ENCODE measurements at places on chromosomes 4 and X.

DNA sequence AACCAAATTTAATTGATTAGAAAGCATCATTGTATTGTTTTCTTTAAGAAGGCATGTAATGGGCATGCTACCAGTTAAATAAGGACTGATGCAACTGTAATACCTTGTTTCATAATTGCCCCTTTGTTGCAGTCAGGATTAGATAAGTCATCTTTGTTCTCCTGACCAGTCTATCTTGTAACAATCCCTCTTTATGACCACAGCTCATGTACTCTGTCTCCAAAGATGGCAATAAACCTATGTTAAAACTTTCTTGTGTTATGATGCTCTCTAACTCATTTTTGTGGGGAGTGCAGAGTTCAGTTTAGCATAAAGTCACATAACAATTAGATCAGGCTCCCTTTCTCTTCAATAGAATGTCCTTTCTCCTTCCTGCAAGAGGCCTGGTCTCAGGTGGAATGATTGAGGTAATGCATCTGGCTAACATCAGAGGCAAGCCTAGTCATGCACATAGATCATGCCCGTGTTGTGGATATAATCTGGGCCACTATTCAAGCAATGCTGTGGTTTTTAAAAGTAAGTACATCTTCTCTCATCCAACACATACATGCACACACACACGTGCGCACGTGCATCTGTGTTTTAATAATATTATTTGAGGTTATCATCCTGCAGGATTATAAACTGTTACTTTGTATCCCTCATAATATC lies 45.6 kb downstream of the TMEM154 start:
- no peak for DNase-seq

DNA sequence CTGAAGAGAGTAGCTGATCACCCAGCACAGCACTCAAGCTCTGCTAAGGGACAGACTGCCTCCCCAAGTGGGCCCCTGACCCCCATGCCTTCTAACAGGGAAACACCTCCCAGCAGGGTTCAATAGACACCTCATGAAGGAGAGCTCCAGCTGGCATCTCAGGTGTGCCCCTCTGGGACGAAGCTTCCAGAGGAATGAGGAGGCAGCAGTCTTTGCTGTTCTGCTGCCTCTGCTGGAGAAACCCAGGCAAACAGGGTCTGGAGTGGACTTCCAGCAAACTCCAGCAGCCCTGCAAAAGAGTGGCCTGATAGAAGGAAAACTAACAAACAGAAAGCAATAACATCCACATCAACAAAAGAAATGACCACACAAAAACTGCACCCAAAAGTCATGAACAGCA lies 412.8 kb downstream of the PRDM5 start:
- DNase-seq = no peak

DNA sequence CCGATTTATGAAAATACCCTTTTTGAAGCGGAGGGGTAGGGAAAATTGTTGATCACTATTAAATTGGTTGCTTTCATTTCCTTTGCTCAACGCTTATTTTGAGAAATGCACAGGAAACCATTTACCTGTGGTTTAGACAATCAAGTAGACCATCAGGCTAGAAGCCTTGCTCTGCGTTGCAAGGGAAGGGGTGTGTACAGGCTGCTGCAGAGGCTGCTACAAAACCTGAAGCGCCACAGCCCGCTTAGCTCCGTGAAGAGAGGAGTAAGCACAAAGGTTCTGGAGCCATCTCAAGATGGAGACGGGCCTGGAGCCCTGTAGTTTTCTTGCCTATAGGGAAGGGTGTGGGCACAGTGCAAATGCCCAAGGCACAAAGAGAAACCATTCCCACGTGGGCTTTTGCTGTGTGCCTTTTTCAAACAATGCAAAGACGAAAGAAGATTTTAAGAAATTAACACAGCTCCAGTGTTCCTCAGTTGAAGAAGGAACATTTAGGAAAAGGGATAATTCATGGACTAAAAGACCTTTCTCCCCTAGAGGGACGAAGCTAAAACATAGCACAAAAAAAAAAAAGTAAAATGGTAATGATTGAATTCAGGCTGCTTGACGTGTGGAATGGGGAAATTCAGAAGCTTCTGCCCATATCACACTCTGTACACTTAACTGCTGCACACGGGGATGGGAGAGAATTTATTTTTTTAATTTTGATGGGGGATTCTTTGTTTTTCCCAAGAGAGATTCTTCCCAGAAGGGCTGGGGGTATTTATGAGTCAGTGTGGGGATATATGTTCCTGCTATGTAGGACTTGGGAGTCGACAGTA lies 3.5 kb downstream of the TMSB4X start:
- peak; percentile 67 for DNase-seq

DNA sequence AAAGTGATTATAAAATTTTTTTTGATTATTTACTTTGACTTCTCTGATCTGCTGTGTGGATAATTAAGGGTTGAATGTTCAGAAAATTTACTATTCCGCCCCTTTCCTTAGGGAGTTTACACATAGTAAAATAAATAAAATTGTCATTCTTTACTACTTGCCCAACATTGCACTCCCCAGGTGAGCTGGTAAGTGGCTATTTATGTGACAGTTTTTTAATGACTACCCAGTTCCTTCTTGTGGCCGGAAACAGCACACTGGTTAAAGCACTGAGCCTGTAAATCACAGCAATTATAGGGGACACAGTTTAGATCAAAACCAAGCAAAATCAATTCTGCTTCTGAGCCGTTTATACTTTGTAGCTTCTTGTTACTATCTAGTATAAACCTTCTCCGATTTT lies 158.1 kb downstream of the FHIP1A start:
- no peak for DNase-seq

GRCh38 chr4:98242538-98242937 lies 18.6 kb upstream of the RAP1GDS1 start:
- no peak for DNase-seq

GRCh38 chr4:157363360-157363759 lies 142.8 kb downstream of the GRIA2 start:
- DNase-seq = no peak

GRCh38 chr4:117847849-117848248 lies 186.4 kb upstream of the NDST3 start:
- no peak for DNase-seq

- DNase-seq = no peak
These were observed 907 bp downstream of the LHFPL1 start for GRCh38 chrX:112678831-112679230.

- DNase-seq = no peak
These were observed 191.4 kb downstream of the PPP3CA start for GRCh38 chr4:101155945-101156344.

DNA sequence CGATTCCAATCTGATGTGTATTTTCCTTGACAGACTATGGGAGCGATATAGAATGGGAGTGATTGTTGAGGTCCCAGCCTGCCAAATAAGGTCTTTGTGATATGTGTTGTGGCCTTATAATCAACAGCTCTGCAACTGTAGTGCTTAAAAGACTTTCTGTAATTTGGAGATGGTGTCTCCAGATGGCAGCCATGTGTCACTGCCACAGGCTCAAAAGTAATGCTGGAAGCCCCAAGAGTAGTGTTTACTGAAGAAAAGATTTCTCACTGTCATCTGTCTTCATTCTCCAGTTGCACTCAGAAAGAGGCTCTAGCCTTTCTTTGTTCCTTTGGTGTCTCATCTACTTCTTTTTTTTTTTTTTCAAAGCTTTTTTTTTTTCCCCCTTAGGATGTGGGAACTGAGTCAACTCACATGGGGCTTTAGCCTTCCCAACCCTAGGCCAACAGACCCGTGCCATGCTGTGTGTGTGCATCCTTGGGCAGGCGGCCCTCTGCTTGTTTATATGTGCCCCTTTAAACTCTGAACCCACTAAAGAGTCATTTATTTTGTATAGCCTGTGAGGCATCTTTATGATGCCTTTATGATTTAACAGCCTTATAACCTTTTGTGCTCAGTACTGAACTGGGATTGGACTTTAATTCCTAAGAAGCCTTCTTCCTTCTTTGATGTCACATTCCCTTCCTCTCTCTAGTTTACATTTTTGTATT lies 15.6 kb downstream of the SRPX2 start:
- DNase-seq = no peak

GRCh38 chr4:65019775-65020174 lies 610.5 kb upstream of the TECRL start:
- DNase-seq = no peak

DNA sequence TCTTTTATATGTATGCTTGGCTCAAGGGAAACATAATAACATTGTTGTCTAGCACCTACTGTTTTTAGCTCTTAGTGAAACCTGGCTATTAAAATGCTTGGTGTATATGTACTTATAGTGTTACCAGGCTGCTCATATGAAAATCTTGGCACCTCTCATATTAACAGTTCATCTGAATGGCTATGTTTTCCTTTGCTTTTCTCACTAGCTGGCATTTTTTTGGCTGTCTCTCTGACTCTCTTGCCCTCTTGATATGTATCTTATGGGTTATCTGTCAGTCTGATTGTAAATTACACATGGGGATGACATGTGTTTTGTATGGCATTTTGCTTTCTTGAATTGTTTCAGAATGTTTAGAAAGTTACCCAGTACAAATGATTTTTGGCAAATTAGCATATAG lies 158.0 kb downstream of the ARHGAP24 start:
- DNase-seq = no peak

DNA sequence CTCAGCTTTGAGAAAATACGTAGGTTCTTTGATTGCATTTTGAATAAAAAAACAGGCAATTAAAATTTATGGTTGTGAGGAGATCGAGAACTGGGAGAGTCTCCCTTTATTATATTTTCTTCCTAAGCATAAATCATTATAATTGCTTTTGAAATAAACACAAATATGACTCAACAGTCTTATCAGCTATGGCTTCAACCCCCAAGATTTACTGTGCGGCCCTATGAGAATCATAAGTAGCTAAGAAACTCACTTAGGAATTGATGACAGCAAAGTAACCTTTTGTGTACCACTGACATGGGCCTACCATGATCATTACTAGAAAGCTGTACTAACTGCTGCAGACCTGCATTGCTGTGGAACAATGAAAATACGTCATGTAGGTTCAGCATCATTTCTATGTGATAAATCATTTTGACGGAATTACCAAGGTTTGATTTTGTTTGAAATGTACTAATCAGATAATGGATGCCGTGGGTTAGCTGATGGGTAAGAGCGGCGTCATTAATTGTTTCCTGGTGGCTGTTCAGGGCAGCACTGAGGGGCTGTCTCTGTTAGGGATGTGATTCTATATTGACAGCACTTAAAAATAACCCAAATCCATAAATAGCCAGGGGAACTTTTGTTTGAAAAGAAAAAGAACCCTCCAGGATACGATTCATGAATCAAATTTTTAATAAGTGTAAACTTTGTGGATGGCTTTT lies 51.5 kb upstream of the GPRIN3 start:
- no peak for DNase-seq

DNA sequence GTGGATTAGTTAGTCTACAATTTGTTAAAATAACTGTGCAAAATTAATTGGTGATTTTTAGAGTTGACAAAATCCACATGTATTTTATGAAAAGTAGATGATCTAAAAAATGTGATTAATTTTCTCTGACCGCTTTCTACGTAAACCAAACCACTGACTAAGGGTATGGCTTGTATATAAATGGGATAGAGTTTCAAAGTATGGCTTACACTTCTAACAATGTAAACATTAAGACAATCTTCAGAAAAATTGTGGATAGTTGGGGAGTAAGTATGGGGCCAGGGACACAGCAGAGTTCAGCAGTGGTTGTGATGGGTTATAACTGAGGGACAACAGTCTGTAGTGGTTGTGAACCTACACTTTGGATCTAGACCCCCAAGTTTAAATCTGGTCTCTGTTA lies 39.8 kb downstream of the GABRA4 start:
- DNase-seq = no peak

DNA sequence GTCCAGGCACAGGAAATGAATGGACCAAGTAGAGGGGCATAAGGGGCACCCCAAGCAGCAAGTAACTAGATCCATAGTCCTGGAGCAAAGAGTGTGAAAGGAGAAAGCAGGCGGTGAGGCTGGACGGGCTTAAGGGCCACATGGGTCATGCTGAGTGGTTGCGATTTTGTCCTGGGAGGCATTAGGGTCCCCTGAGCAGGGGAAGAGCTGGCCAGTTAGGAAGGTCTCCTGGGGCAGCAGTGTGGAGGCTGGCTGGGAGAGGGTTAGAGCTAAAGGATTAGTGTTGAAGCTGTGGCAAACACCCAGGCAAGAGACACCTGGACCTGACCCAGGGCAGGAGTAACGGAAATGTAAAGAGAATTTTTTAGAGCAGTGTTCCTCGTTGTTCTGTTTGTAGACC lies 26.5 kb downstream of the MYOZ2 start:
- no peak for DNase-seq

- no peak for DNase-seq
These were observed 70.3 kb upstream of the EMCN start for GRCh38 chr4:100588076-100588475.

GRCh38 chr4:113977526-113977855 lies 2.0 kb downstream of the ARSJ start:
- no peak for DNase-seq

DNA sequence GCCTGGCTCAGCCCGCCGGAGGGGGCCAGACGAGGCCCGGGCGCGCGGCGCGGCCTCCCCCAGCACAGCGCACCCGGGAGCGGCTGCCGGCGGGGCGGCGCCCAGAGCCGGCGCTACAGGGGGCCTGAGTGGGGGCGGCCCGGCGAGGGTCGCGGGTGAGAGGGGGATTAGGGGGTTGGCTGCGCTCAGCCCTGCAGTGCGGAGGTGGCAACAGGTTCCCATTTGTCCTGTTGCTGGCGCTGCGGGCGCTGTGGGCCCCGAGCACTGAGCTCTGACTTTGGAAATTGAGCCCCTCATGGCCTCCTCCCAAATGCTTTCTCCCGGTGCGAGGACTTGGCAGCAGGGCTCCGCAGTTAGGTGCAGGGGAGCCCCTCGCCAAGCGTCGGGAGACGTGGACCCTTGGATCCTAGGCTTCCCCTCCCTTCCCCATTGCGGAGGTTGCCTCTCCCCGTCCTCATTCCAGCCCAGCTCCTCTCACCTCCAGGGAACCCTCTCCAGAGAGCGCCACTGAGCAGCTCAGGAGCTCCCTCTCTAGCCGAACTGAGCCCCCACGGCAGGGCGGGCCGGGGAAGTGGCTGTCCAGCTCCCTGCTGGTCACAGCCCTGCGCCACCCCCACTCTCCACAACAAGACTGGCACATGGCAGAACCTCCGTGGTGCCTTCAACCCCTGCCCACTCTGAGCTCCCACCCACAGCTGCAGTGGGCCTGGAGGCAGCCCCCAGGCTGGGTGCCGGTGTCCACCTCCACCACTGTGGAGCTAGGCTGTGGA lies 2.5 kb upstream of the DUSP9 start:
- no peak for DNase-seq

DNA sequence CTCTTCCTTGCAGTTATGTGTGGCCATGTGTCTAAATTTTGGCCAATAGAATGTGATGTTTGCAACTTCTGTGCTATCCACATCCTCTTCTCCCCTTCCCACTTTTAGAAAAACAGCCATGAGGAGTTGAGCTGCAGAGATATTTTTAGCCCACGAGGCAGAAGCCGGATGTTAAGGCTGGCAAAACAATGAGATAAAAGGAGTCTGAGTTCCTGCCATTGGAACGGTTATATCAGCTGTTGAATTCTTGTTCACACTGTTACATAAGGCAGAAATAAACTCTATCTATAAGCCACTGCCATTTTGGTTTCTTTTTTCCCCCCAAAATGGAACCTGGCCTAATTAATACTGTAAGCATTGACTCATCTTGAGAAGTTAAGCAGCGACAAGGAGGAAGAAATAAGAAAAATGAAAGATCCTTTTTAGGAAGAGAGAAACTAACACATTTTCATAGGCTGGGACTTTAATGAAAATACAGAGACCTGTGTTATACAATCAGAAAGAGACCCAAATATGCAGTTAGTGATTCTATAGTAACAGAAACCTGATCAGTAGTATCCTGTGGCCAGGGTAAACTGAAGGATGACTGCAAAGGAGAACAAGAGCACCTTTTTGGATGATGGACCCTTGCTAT lies 200.5 kb downstream of the INPP4B start:
- DNase-seq = no peak

- no peak for DNase-seq
These were observed 33.9 kb upstream of the BLTP1 start for GRCh38 chr4:122118243-122118642.

Data from activated CD4-positive, alpha-beta T cell treated with anti-CD3 and anti-CD28 coated beads, Interleukin-2, amount 50 U/mL, for 4 hours (primary cell).